Omental fat pad (tissue), 4 donors: ENCODE measurements at places on chromosomes 5 and 9. TPM values are rescaled to one million over a fixed set of nuclear protein-coding genes. Genes with fewer than 3 reads are reported as not detected.

PAEP gene
- total RNA-seq = not detected

PRRT1B gene
- not detected for total RNA-seq

SHISAL2B gene
- total RNA-seq = not detected

DNA sequence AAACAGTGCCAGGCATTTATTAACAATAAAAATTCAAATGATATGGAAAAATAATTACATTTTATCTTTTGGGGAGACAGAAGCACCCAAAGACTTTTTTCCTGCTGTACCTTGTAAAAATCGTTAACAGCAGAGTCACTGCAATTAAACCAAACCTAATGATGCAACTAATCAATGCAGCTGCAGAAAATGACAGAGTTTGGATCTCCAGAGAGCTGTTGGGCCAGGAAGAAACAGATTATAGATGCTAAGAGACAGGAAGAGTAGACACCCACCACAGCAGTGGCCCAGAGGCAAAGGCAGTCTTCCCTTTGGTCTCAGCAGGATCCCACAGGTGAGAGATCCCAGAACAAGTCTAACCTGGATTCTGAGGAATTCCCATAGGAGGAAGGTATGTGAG, 53.0 kb downstream of the SPOCK1 start:
- DNase-seq = no peak

DNA sequence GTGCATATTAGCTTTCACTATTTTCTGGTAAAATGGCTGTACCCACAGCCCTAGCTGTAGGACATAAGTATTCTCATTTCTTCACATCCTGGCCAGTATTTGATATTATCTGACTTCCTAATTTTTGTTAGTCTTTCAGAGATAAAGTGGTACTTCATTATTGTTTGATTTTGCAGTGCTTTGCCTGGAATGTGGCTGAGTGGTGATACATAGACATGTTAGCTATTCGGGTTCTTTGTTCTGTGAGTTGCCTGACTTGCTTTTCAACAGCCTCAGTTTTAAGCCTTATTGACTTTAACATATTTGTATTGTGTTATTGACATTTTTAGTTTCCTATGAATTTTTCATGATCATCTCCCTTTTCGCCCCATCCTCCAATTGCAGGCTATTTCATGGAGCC, 161.1 kb downstream of the GABBR2 start:
- no peak for DNase-seq

GRCh38 chr9:118609355-118610044, 759.7 kb downstream of the BRINP1 start:
- no peak for DNase-seq

- DNase-seq = no peak
Measured at GRCh38 chr9:101140764-101141163, 112.2 kb downstream of the PLPPR1 start.

DNA sequence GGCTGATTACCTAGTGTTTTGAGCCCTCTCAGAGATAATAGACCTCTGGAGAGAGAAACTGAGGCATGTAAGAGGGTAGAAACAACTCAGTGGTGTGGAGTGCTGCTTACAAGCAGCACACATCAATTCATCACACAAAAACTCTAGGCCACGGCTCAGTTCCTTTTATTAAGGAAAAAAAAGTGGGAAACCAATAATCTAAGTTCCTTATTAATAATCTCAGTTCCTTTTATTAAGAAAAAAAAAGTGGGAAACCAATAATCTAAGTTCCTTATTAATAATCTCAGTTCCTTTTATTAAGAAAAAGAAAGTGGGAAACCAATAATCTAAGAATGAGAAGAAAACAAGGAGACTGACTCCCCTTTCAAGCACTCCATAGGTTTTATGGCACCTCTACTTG, 28.0 kb downstream of the TXNDC8 start:
- no peak for DNase-seq

DNA sequence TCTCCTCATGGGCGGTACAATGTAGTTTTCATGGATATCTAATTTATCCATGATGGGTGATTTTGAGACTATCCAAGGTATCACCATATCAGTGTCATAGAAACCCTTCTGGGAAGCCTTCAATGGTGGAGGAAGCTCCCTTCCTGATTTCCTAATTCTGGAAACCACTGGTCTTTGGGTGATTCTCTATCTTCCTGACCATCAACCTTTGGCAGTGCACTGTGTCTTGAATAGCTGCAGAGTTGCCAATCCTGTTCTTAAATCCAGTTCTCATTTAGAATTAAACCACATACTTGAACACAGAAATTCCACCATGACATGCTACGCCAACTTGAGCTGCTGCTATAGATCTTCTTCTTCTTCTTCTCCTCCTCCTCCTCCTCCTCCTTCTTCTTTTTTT, 161.7 kb upstream of the KLF9 start:
- no peak for DNase-seq

GRCh38 chr9:134466869-134467616, 140.8 kb downstream of the RXRA start:
- DNase-seq = no peak

- DNase-seq = no peak
Measured at GRCh38 chr5:172550096-172550765, 90.8 kb upstream of the NEURL1B start.
